ENCODE measurements at places on chromosomes 16 and 17.

DNA sequence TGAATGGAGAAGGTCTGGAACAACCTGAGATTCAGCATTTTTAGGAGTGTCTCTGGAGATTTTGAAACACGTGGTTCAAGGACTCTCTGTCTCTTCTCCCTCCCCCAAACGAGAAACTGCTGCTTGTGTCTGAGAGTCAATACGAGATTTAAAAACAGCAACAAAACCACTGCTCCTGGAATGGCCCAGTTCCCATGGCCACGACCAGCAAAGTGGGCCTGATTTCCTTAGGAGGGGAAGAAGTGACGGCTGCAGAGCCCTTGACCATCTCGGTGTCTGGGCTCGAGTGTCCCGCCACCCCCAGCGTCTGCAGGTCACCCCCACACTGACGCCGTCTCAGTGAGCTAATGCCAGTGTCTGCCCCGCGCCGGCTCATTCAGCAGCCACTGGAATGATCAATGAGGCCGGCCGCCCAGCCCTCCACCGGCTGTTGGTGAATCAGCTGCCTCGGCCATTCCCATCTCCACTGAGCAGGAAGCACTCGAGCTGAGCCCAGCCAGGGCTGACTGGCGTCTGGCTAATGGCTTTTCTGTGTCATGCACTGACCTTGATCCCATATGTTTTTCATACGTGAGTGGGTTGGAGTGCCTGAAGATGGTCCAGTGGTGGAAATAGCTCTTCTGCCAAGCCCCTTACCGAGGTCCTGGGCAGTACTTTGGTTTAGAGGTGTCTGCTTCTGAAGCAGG is 151.8 kb downstream of the PITPNC1 start:
- peak; percentile 27 for DNase-seq

GRCh38 chr16:89892055-89892630 is 18.8 kb downstream of the TCF25 start:
- no peak for DNase-seq

GRCh38 chr16:24609740-24610415 is 70.5 kb downstream of the RBBP6 start:
- DNase-seq = no peak

GRCh38 chr16:84598360-84598759 is 19.5 kb downstream of the COTL1 start:
- no peak for DNase-seq

DNA sequence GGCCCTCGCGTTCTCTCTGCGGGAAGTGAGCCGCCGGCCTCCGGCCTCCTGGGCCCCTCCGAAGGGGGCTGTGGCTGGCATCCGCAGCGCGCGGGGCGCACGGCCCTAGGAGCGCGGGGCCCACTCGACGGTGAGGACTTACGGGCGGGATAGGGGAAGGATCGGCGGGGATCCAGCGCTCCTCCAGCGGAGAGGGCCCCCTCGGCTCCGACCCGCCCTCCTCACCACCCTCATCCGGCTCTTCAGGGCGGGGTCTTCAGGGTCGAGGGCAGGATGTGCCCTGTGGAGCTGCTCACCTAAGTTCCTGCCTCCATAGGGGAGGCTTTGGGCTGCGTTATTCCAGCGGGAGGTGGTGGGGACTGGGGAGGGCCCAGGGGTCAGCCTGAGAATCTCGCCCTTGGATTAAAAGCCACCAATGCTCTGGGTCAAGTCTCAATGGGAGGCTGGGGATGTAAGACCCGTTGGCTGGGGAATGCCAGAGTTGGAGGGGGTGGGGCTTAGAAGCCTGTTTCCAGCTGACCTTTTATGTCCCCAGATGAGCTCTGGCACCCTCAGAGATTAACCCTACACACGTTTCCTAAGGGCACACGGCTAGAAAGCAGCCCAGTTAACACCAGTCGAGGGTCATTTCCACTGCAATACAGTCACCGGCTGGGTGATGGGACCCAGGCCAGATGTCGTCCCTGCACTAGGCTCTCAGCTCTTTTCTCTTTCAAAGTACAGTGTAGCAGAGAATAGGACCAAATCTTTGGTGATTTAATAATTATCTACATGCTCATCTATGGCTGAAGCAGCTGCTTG is 13.4 kb downstream of the TBX2 start:
- no peak for DNase-seq

- no peak for DNase-seq
These were observed 8.1 kb downstream of the CD300LG start for GRCh38 chr17:43855061-43855460.

- no peak for DNase-seq
These were observed 97.9 kb upstream of the ZNF750 start for GRCh38 chr17:82937411-82938371.

DNA sequence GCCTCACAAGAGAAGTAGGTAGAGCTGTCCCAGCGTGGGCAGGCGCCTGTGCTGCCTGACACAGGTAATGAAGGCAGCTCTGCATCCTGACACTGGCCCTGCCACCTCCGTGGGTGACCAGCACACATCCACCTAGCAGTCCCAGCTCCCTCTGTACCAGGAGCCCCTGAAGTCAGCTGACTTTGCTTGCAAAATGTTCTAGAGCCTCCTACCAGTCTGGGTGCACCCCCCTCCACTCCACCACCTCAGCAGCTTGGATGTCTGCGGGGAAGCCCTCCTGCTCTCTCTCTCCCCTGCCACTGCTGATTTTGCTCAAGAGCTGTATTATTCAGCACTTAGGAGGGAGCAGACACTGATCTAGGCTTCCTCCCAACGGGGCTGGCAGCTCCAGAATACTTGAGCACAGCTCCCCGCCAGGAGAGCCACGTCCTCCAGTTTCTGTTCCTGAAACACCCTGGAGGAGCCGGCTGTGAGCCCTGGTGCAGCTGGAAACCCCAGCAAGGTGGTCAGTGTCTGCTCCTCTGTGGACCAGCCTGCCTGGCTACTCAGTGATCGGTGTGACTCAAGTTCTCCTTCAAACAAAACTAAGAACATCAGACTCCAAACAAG is 1.0 kb downstream of the RNF166 start:
- no peak for DNase-seq

DNA sequence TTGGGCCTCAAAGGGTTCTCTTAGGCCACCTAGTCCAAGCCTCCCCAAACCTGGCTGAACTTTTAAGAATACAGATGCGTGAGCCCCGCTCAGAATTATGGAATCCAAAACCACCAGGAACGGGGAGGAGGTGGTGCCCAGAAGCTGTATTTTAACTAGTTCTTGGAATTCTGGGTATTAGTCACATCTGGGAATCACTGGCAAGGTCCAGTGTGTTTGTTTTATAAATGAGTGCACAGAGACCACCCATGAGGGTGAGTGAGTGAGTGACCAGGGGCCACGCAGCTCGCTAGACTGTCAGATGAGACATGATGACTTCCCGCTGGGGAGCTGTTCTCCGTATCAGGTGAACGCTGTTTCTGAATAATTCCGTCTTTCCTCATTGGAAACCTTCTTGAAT is 14.2 kb downstream of the KLHL36 start:
- DNase-seq = no peak

- no peak for DNase-seq
These were observed 34.5 kb upstream of the CLEC18B start for GRCh38 chr16:74455619-74456289.

DNA sequence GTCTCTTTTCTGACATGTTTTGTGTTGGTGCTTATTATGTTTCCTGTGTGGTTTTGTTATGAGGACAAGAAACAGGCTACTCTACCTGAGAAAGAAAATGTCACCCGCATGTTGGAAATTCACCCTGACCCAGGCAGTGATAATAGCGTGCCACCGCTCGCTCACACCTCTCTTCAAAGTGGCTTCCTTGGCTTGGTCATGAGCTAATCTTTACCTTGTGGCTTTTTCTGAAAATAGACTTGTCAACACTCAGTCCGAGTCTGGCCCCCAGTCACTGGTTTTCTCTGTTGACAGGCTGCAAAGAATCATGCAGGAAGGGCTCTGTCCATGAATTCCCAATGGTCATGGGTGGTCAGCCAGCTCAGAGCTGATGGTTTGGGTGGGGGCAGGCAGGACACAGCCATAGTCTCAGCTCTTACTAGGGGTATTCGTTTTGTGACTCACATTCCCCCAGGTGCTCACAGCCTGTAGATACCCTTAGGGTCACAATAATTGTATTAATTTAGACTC is 121.3 kb upstream of the CACNG5 start:
- DNase-seq = no peak

- no peak for DNase-seq
These were observed 30.8 kb downstream of the C16orf54 start for GRCh38 chr16:29714972-29715371.

- DNase-seq = no peak
These were observed 16.9 kb downstream of the CDH3 start for GRCh38 chr16:68662035-68662434.

GRCh38 chr16:56005958-56006357 is 130.8 kb upstream of the CES5A start:
- no peak for DNase-seq

- peak; percentile 89 for DNase-seq
These were observed 55.9 kb upstream of the PLCG2 start for GRCh38 chr16:81723098-81723723.

DNA sequence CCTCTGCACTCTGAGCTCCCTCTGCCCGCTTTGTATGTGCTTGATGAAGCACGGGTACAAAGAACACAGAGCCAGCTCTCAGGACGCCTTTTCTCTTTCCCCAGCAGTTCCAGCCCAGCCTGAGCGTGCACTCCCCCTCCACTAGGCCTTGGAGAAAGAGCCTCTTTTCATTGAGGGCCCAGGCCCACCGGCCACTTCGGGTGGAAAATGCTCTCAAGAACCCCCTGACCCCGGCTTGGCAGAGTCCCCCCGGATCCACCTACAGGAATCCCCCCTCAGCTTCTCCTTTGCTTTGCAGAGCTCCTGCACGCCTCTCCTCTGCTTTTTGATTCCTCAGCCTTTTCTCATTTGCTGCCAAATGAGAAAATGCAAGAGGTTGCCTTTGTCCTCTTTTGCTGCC is 30.2 kb downstream of the MRC2 start:
- no peak for DNase-seq

DNA sequence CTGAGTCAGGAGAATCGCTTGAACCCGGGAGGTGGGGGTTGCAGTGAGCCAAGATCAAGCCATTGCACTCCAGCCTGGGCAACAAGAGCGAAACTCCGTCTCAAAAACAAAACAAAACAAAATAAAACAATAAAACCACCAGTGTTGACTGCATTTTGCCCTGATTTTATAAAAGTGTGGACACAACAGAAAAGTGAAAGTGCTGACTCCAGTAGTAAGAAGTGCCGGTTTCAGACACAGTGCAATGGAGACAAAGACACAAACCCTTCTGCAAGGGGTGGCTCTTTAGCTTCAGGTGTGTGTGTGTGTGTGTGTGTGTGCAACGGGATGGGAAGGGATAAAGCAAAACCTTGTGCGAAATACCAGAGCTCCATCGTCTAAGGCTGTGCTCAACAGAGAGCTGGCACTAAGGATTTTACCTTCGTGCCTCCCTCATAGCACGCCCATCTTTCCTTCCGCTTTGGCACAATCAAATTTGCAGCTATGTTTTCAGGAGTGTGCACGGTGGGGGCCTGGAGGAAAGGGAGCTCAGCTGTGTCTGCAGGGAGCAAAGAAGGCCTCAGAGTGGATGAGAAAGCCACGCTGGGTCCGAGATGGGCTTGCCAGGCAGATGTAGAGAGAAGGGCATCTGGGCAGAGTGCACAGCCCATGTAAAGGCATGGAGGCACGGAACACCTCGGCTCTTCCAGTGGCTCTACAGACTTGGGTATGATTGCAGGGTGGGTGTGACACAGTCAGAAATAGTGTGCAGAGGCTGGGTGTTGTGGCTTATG is 15.5 kb downstream of the MXRA7 start:
- DNase-seq = no peak

DNA sequence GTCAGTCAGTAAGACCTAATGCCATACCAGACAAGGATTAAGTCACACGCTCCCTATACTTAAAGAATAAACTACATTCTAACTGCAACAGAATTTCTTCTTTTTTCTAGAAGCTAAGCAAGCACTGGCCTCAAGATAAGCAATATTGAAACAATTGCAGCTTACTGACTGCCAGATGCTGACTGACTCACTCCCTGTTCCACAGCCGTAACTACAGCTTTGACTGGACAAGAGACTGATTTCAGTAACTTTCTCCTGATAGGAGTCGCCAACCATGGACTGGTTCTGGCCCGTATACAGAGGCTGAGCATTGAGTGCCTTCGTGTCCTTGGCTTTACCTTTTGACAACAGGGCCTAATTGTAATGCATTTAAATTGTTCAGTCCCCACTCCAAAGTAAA is 67.9 kb downstream of the TRIM37 start:
- no peak for DNase-seq

Measured in PC-3 (cell line).